HS-27A (cell line): ENCODE measurements at places on chromosomes 1 and 21.

- DNase-seq, result no peak
Measured at GRCh38 chr1:97281962-97282361, 560.4 kb downstream of the PTBP2 start.

- DNase-seq, result no peak
Measured at GRCh38 chr1:43706598-43707189, 642 bp upstream of the ST3GAL3 start.

GRCh38 chr21:31731056-31731856 is 662 bp downstream of the SCAF4 start:
- no peak for DNase-seq

DNA sequence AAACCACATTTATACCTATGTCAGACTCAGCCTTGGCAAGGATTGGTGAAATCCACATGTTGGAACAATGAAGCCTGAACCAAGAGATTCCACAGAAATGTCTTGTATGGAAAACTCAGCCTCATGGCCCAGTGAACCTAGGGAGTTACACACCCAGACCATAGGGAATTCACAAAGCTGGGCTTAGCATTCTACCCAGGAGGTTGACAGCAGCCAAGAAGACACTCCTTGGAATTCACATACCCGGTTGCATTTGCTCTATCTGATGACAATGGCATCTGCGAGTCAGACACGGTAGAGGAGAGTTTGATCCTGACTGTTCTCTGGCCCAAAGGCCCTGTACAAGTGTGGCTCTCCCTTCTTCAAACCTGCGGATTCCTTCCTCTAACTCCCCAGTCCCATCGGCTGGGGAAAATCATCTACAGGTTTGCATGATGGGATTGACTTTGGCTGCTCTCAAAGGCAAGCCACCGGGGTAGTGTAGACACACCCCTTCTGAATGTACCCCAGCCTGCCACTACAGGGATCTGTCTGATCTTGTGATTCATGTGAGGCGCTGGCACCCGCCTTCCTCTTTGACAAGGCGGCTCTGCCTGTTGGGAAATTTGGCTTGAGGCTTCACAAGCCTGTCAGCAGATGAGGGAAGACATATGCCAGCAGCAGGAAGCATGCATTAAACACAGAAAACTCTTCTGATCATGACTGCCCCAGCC is 297.3 kb upstream of the KAZN start:
- no peak for DNase-seq

DNA sequence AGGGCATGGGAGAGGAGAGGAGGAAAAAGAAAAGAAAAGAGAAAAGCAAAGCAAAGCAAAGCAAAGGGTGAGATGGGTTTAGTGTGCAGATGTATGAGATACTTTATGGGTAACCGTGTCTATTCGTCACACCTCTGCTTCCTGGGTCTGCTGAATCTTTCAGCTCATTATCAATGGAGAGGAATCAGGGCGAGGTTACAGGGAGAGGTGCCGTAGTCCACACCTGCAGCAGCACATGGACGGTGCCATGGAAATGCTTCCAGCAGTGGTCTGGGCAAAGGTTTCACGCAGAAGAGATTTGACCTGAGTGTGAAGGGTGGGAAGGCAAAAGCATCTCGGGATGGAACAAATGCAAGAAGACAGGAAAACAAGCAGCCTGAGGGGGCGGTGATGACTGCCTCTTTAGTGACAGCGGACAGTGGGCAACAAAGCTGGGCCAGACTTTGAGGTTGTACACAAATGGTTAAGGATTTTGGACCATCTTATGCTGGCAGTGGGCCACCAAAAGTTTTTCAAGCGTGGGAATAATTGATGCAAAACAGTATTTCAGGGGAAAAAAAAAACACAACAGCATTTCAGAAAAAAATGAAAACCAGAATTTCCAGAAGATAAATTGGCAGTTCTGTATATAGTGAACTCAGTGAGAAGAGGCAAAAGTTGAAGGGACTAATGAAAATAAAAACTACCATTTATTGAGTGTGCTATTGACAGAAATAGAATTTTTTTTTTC is 19.5 kb upstream of the SRP9 start:
- DNase-seq, result no peak

- DNase-seq, result peak; percentile 15
Measured at GRCh38 chr1:31666263-31666963, 21.7 kb upstream of the PEF1 start.

DNA sequence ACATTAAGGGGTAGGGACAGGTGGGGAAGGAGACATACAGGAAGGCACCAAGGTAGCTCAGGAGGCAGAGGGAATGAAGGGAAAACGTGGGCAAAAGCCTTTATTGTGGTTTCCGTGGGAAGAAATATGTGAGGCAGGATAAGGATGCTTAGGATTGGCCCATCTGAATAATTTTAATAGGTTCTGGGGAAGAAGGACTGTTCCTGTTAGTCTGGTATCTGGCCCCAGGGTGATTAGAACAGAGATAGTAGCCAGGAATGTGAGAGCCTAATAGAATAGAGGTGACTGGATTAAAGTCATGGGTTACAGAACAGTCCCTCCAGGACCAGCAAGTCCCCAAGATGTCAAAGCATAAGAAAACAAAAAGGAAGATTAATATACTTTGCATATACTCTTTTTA is 545.2 kb upstream of the CAMK1G start:
- DNase-seq, result no peak

DNA sequence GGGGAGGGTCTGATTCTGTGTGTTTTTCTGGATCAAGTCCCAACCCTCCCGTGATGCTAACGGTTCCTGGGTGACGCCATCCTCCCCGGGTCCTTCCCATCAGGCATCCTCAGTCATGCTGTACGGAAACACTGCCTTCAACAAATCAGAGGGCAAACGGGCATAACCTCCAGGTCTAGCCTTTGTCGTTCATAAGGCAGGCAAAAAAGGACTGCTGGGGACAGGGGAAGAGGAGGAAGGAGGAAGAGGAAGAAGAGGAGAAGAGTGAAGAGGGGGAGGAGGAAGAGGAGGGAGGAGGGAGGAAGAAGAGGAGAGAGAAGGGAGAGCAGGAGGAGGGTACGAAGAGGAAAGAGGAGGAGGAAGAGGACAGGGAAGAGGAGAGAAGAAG is 84.4 kb downstream of the ITPKB start:
- no peak for DNase-seq

- DNase-seq, result no peak
Measured at GRCh38 chr1:22562584-22563583, at the start of gene EPHA8. Gene EPHA8 (plus strand): TSS chr1:22563489. CDS start chr1:22563636, 147 bp downstream.

GRCh38 chr1:10170239-10170574 is 40.2 kb upstream of the KIF1B start:
- no peak for DNase-seq

DNA sequence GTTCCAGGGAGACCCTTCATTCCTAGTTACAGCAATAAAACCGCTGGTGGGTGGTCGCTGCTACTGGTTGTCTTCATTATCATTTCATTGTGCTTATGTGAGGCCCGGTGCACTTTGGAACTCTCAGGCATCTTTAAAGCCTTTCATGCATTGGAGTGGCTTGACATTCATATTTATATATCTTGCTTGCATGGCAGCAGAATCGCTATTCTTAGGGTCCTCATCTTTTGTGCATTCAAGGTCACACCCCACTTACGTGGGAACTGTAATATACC is 110.1 kb downstream of the ZBTB18 start:
- DNase-seq, result no peak

DNA sequence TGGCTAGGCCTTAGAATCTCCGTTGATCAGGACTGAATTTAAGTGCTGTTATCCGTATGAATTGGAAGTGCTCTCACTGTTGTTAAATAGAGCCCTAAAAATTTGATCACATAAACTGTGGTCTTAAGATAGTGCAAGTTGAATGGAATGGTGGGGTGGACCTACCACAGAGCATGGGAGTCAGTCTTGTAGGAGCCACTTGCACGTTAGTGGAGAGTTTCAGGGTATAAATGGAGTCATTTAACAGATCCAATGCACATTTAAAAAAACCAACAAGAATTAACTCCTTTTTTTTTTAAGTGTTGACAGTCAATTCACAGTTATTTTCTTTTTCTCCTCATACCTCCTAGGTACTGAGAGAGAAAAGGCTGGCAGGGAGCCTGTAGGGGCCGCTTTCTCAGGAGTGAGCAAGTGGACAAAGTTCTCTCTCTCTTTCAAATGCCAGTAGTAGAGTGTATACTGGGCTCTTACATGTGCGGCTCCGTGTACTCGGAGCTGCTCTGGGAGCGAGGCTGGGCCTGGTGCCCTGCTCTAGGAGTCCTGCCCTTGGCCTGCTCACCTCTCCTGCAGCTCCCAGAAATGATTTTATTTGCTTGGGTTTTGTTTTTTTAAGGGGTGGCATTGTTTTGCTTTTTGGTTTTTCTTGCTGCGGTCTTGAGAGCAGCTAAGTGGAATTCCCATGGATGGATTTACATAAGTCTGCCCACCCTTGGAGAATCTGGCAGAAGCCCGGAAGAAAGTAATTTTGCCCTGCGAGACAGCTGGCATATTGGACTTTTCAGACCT is 91.3 kb downstream of the ATP5PO start:
- DNase-seq, result no peak

GRCh38 chr1:42482635-42483153 is 19.6 kb downstream of the CCDC30 start:
- DNase-seq, result no peak

DNA sequence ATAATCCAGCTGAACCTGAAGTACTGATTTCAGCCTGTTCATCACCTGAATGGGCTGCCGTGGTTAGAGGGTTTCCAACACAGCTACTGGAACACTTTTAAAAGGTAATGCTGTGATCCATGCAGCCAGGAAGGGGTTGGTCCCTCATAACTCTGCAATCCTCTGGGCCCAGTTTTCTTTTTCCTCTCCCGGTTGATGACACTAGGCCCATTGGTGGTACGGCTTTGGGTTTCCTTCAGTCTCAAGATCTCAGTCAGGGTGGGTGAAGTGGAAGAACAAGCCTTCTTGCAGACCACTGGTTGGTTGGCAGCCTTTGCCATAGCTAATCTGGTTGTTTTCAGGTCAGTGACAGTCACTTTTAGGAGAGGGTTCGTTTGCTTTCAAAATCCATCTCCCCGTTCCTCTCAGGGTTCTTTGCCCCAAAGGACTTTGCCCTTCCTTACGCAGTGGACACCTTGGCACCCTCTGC is 502 bp upstream of the SLC35A3 start:
- no peak for DNase-seq

DNA sequence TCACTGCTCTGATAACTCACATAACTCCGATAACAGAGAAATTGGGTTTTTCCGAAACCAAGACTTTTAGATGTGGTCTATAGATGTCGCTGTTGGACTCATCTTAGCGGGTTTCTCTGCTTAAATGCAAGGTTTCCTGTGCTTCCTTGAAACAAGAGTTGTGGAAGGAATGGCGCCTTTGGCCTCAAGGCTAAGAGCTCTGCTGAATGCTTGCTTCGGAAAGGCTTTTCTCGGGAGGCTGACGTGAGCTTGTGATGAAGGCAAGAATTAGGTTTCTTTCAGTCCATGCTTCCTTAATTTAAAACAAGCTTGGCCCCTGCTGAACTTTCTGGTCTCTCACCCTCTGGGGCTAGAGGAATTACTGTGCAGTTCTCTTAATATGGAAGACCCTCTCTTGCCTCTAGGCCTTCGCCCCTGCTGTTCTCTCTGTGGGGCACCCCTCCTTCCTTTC is 113.5 kb downstream of the MAP3K21 start:
- DNase-seq, result peak; percentile 4

- DNase-seq, result no peak
Measured at GRCh38 chr1:76219366-76219818, 144.8 kb downstream of the ST6GALNAC3 start.

- DNase-seq, result no peak
Measured at GRCh38 chr21:45333583-45334121, 46.0 kb upstream of the POFUT2 start.

DNA sequence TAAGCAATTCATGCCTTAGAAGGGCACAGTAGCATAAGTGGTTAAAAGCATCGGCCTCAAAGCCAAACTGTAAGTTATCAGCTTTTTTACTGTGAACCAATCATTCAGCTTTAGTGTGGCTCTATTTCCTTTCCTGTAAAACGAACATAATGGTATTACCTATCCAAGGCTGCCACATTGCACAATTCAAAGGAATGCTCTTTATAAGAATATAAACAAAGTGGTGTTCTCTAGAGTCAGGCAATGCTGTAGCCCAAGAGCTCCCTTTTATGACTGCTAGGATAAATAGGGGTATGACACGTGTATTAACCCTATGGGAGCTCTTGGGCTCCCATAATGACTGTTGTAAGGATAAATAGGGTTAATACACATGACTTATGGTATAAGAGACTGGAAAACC is 25.4 kb downstream of the INTS7 start:
- no peak for DNase-seq

DNA sequence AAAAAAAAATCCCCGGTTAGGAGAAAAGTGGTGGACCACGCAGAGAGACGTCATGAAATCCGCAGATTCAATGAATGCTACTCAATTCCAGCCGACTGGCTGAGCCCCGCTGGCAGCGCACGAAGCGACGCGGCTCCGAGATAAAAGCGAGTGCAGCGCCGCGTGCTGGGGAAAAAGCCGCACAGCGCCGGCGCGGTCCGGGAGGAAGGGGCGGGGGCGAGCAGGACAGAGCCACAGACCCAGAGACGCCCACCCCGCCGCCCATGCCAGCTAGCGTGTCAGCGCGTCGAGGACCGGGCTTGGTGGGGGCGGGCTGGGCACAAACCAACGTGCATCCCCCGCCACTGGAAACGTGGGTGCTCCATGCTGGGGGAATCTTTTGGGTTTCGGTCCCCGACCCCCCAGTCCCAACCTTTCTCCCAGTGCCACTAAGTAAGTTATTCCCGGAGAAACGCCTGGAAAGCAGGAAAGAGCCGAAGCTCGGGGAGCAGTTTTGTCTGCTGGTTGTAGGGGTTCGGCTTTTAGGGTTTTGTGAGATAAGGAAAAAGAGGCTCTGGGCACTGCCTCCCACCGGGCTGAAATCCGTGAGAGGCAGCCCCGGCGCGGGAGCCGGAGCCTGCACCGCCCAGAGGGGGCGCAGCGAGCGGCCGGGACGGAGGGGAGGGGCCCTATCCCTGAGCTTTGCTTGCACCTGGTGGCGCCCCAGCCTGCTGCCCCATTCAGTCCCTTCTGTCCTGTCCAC is at the start of gene KCNJ6:
Gene KCNJ6, minus strand, starts transcription at position 148 of the 742 bp plus-strand sequence. CDS start 75,775 bp downstream, outside the sequence.
- no peak for DNase-seq

GRCh38 chr1:170001266-170001665 is 73.2 kb downstream of the KIFAP3 start:
- no peak for DNase-seq

DNA sequence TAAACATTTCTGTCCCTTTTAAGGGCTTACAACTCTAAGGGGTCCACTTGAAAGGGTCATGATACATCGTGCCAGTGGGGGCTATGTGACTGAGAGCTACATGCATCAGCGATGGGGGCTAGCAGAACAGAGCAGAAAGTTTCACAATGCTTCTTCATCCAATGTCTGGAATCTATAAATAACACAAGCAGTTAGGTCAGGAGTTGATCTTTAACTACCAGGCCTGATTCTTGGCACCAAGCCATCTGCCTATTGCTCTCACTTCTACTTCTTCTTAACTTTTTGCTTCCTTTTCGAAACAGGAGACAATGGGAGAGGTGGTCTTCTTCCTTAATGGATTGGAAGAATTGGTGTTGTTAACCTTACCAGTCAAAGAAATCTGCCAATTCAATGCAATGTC is 410.0 kb downstream of the TGFB2 start:
- DNase-seq, result no peak

DNA sequence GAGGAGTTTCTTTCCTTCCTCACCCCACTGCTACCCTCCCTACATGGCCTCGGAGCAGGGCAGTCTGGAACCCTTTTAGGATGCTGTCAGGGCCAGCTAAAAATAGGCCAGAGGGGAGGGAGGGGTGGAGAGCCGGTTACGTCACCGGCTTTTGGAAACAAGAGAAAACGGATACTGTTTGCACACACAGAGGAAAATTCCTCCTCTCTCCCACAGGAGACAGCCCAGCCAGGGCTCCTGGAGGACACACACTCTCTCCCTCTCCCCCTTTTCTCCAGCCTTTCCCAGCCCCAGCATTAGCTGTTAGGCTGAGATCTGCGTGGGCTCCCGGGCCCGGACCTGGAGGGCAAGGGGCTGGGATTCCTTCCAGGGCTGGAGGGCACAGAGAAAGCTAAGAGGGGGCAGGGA is 20.0 kb upstream of the ALDH4A1 start:
- DNase-seq, result peak; percentile 59
